ENCODE measurements at places on chromosomes 16 and 17.

GRCh38 chr16:66442502-66443268, 15.6 kb downstream of the BEAN1 start:
- DNase-seq: no peak

- DNase-seq: no peak
These were observed 168.9 kb upstream of the CIBAR2 start for GRCh38 chr16:85281181-85281580.

DNA sequence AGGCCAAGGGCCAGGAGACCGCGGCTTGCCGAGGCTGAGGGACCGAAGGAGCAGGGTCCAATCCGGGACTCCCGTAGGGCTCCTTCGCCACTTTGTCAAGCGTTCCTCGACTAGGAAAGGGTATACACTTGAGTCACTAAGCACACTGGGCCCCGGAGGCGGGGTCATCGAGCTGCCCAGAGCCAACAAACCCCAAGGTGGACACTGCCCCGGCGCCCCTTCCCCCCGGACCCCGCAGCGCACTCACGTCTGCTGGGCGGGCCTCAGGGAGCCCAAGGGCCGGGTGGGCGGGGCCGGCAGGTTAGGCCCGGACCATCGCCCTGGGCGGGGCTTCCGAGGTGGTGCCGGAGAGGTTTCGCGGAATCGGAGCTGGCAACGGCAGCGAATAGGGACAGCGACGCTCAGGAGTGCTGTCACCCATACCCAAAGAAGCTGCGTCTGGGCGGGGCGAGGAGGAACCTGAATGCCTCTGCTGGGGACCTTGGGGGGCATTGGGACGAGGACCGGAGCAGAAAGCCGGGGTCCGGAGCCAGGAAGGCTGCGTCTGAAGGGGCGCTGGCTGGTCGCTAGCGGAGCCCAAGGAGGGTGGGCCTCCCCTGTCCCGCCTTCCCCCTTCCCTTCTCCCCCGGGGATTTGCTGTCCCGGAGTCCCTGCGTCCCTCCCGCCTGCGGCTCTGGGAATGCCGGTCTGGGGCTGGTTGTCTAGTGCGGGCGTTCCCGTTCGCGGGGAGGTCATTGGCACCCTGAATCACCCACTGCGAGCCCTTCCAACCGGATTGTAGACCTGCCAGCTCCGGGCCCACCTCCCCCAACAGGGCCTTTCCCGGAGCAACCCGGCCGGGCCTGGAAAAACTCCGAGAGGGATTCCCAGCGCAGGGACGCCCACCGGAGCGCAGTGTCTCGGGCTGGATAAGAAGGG, 118.2 kb upstream of the SMURF2 start:
- DNase-seq: no peak

DNA sequence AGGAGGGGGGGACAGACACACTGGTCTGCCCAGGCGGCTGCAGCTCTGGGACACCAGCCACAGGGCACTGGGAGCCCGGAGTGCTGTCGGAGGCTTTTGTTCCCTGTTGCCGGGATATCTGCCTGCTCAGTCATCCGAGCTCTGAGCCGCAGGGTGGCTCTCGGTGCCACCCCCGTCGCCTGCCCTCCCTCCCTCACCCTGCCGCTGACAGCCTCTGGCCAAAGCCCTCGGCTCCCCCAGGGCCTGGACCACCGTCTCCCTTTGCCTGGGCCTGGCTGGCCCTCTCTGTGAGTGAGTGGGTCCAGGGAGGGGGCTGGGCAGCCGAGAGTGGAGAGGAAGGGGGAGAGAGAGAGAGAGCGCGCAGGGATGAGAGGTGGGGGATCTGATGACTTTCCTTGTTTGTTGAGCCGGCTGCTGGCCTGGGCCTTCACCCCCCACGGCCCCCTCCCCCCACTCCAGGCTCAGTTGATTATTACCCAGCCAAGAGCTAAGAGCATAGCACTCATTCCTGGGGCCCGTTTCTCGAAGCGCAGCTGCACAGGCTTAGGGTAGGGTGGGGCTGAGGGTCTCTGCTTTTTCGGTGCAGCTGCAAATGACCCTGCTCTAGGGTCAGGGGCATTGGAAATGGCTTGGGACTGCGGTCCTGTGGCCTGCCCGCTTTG, 2.7 kb downstream of the FOXJ1 start:
- peak; percentile 75 for DNase-seq

GRCh38 chr17:10754861-10755591, 25.2 kb upstream of the TMEM220 start:
- DNase-seq: no peak

- DNase-seq: no peak
These were observed 26.1 kb downstream of the JPH3 start for GRCh38 chr16:87628246-87628923.

DNA sequence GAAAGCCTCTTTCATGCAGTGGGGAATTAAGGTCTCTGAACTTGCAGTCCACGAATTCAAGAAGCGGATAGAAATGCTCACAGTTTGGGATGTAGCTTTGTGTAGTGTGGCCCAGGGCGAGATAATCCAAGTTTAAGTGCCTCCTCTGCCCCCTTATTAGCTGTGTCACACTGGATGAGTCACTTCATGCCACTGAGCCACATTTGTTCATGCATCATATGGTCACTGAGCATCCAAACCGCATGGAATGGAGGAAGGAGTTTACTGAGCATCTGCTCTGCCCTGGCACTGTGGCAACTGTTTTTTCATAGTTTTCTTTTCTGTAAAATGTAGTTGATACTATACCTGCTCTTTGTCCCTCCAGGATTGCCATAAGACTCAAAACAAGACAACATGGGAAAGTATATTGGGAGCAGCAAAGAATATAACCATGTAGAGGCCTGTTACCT, 15.1 kb upstream of the DHX8 start:
- DNase-seq: no peak

DNA sequence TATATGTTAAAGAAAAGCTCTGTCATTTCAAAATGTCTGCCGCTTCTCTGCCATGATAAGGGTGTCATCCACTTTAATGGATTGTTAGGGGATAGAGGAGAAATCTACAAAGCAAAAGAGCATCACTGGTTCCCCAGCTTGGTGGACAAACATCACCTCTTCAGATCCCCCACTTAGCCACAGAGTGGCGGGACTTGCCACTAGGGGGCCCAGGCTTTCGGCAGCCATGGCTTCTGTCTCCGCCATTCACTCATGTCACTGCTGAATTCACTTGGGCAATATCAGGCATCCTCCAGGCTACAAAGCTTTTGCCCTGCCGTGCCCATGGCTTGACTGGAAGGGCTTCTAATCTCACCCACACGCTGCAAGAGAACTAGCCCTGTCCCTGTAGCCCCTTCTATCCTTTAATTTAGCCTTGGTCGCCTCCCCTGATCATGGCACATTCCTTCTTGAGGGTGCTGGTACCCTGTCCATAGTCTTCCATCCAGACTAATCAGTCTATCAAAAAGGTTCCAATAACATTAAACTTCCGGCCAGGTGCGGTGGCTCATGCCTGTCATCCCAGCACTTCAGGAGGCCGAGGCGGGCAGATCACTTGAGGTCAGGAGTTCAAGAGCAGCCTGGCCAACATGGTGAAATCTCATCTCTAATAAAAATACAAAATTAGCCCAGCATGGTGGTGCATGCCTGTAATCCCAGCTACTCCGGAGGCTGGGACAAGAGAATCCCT, 34.7 kb downstream of the SBK1 start:
- DNase-seq: peak; percentile 35

Data from globus pallidus (tissue), 1 donor.